ENCODE measurements at places on chromosomes 4 and X. TPM values are rescaled to one million over a fixed set of nuclear protein-coding genes. Genes with fewer than 3 reads are reported as not detected.

STARD8 gene
- 1.9 TPM for total RNA-seq

HELT gene
- not detected for total RNA-seq

DUSP21 gene
- total RNA-seq = not detected

SNCA gene
- 0.14 TPM for total RNA-seq

REELD1 gene
- not detected for total RNA-seq

PDE5A gene
- total RNA-seq = 0.27 TPM

PORCN gene
- total RNA-seq = 17.6 TPM

GAGE2A gene
- not detected for total RNA-seq

BGN gene
- not detected for total RNA-seq

TEX13C gene
- total RNA-seq = not detected

DMP1 gene
- not detected for total RNA-seq

AKAP4 gene
- not detected for total RNA-seq

CXCL9 gene
- total RNA-seq = not detected
